Thymus (tissue), 14 donors: ENCODE measurements at places on chromosomes 7 and 10.

- H3K27ac ChIP-seq: no peak overlapping the region
- no peaks in the 10 kb centered on the region for H3K36me3 ChIP-seq
- no peaks in the 10 kb centered on the region for H3K27me3 ChIP-seq
- H3K4me1 ChIP-seq: no peaks in the 10 kb centered on the region
- DNase-seq: no peak
Observed at GRCh38 chr10:110029450-110029849, 21.7 kb downstream of the ADD3 start.

- no peaks in the 10 kb centered on the region for H3K27me3 ChIP-seq
- H3K27ac ChIP-seq: no peak overlapping the region
- H3K36me3 ChIP-seq: no peaks in the 10 kb centered on the region
- no peak overlapping the region for H3K4me3 ChIP-seq
Observed at GRCh38 chr7:153190986-153191385, 431.4 kb downstream of the ACTR3B start.

- H3K4me3 ChIP-seq: no peak overlapping the region
- no peak overlapping the region for H3K27ac ChIP-seq
- no peaks in the 10 kb centered on the region for H3K36me3 ChIP-seq
Observed at GRCh38 chr7:88458946-88459345, 152.3 kb upstream of the STEAP4 start.

- H3K27me3 ChIP-seq: no peaks in the 10 kb centered on the region
- DNase-seq: no peak
- H3K4me3 ChIP-seq: no peak overlapping the region
- peaks cover 16% of the 10 kb centered on the region for H3K36me3 ChIP-seq
- peak overlapping the region; percentile 18 for H3K27ac ChIP-seq
- H3K4me1 ChIP-seq: peaks cover 67% of the 10 kb centered on the region
Observed at GRCh38 chr7:101984133-101984879, 166.9 kb downstream of the CUX1 start.

- no peaks in the 10 kb centered on the region for H3K27me3 ChIP-seq
- H3K4me1 ChIP-seq: no peaks in the 10 kb centered on the region
- H3K27ac ChIP-seq: no peak overlapping the region
- H3K36me3 ChIP-seq: no peaks in the 10 kb centered on the region
- no peak for DNase-seq
Observed at GRCh38 chr10:36089790-36090440, 447.8 kb upstream of the FZD8 start.

DNA sequence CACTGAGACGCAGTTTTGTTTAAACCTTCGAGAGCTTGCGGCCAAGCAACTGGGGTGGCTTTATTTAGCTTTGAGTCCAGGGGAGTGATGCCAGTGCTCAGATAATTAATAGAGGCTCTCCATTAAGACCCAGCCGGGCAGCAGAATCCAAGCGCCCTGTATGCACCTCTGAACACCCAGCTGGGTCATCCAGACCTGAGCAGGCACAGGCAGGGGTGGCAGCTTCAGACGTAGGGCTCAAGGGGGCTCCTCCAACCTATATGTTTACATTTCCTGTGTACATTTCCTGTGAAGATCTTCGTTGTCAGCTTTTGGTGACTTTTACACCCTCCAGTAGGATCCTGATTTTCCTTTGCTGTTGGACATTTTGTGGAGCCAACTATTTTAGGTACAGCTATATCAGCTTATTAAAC, 719.5 kb downstream of the LRMDA start:
- H3K36me3 ChIP-seq: no peaks in the 10 kb centered on the region
- no peak for DNase-seq
- no peaks in the 10 kb centered on the region for H3K27me3 ChIP-seq
- H3K4me3 ChIP-seq: no peak overlapping the region
- no peaks in the 10 kb centered on the region for H3K4me1 ChIP-seq

DNA sequence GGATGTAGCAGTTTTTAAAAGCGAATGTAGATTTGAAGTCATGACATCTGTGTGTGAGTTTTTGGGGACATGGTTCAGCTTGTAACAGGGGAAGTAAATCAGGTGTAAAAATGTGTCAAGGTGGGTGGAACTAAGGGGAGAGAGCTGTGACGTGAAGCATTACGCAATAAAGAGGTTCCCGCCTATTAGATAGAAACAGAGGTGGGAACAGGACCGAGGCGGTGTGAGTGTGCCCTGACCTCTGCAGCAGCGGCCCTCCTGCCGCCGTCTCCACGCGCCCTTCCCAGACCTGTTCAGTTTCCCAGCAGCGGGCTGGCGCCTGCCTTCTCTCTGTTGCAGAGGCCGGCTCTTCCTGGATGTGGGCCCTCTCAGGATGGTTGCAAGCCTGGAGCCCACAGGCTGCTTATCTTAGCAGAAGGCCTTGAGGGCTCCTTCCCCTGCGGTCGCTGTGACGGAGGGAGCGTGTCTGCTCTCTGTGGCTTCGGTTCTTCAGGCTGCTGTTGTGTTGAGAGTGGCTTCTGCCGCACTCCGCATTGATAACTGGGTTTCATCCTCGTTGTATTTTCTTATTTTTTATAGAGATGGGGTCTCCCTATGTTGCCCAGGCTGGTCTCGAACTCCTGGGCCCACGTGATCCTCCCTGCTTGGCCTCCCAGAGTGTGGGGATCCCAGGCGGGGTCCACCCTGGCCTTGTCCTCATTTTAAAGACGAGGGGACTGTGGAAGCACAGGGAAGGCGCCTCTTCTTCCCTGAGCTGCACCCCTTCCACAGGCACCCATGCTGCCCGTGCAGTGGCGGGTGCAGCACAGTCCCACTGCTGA, 65.0 kb downstream of the DNAJB6 start:
- H3K27ac ChIP-seq: peak overlapping the region; percentile 47
- DNase-seq: no peak
- H3K4me3 ChIP-seq: no peak overlapping the region
- peaks cover 26% of the 10 kb centered on the region for H3K4me1 ChIP-seq
- H3K27me3 ChIP-seq: no peaks in the 10 kb centered on the region

- H3K27ac ChIP-seq: no peak overlapping the region
- H3K36me3 ChIP-seq: no peaks in the 10 kb centered on the region
- no peaks in the 10 kb centered on the region for H3K4me1 ChIP-seq
Observed at GRCh38 chr7:151821226-151821625, 55.7 kb downstream of the PRKAG2 start.

GRCh38 chr10:37992083-37992482, 15.6 kb upstream of the ZNF25 start:
- H3K4me3 ChIP-seq: no peak overlapping the region
- H3K27ac ChIP-seq: no peak overlapping the region
- no peaks in the 10 kb centered on the region for H3K36me3 ChIP-seq
- no peak for DNase-seq
- no peaks in the 10 kb centered on the region for H3K4me1 ChIP-seq

- H3K27ac ChIP-seq: no peak overlapping the region
- no peak for DNase-seq
- no peaks in the 10 kb centered on the region for H3K27me3 ChIP-seq
- peaks cover 3% of the 10 kb centered on the region for H3K4me1 ChIP-seq
Observed at GRCh38 chr10:30505543-30506298, 71.7 kb downstream of the MAP3K8 start.

GRCh38 chr7:32108651-32109050, 38.4 kb upstream of the PDE1C start:
- no peaks in the 10 kb centered on the region for H3K36me3 ChIP-seq
- no peak overlapping the region for H3K27ac ChIP-seq
- DNase-seq: no peak
- H3K4me3 ChIP-seq: no peak overlapping the region

DNA sequence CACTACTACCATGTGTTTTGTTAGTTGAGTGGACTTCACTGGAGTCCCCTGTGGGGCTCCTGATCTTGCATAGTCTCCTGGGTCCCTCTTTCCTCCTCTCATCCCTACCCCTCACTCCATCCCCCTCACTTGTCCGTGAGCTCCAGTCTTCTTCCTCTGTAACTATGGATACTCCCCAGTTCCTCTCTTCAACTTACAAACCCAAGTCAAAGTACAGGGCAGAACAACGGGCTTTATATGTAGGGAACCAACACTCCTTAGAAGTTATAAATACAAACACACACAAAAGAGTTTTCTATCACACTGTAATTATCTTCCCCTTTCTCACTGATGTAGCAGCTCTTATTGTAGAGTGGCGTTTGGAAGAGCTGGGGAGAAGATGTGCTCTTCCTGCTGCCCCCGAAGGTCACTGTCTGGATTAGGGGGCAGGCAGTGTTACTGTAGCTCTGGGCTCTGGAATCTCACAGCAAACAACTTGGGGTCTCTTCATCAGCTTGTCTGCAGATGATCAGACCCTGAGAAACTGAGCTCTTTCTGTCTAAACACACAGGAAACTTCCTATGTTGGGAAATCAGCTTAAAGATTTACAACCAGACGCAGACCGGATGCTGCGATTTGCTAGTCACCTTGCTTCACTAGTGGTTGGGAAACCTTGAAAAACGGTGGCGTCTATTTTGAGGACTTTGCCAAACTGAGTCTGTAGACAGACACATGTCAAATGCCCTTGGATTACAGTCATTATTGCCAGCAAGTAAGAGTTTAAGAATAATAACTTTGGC, 13.6 kb downstream of the SNX10 start:
- no peak for DNase-seq
- H3K36me3 ChIP-seq: peaks cover 7% of the 10 kb centered on the region
- H3K27ac ChIP-seq: no peak overlapping the region
- no peaks in the 10 kb centered on the region for H3K4me1 ChIP-seq
- H3K27me3 ChIP-seq: no peaks in the 10 kb centered on the region
- no peak overlapping the region for H3K4me3 ChIP-seq

DNA sequence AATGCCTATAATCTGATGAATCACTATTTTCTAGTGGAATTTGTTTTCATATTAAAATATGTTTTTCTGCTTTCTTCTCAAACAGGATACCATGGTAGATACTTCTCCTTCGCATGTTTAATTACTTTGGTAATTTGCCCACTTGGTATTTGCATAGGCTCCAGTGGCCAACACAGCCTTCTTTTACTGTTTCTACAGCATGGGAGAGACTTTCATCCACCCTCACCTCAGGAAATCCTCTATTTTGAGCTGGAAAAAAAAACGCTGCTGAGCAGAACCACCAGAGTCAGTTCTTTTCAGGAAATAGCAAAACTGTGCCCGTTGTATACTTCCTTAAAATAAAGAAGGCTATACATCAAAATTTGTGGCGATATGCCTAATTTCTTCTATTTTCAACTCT, 213.3 kb downstream of the MDFIC start:
- no peaks in the 10 kb centered on the region for H3K36me3 ChIP-seq
- H3K27ac ChIP-seq: no peak overlapping the region
- H3K4me1 ChIP-seq: peaks cover 4% of the 10 kb centered on the region
- H3K4me3 ChIP-seq: no peak overlapping the region
- H3K27me3 ChIP-seq: no peaks in the 10 kb centered on the region

DNA sequence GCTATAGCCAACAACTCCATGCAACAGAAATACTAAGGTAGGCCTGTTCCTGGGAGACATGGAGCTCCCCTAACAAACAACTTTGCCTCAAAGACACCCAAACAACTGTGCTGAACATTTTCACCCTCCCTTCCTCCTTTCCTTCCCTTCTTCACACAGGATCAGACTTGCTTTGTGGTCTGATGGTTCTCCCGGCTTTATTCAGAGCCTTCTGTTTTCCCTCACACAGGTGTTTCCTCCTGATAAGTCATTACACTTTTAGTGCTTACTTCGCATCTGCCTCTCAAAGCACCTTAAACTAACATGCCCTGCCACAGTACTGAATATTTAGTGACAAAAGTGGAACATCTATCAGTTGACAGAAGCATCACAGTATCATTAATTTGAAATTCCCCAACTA, 56.3 kb upstream of the YAE1 start:
- peak; percentile 4 for DNase-seq
- H3K27me3 ChIP-seq: no peaks in the 10 kb centered on the region
- no peak overlapping the region for H3K27ac ChIP-seq

- DNase-seq: no peak
- H3K27me3 ChIP-seq: no peaks in the 10 kb centered on the region
- H3K36me3 ChIP-seq: no peaks in the 10 kb centered on the region
- H3K4me1 ChIP-seq: no peaks in the 10 kb centered on the region
- H3K4me3 ChIP-seq: no peak overlapping the region
Observed at GRCh38 chr7:13416071-13416470, 573.4 kb downstream of the ETV1 start.

DNA sequence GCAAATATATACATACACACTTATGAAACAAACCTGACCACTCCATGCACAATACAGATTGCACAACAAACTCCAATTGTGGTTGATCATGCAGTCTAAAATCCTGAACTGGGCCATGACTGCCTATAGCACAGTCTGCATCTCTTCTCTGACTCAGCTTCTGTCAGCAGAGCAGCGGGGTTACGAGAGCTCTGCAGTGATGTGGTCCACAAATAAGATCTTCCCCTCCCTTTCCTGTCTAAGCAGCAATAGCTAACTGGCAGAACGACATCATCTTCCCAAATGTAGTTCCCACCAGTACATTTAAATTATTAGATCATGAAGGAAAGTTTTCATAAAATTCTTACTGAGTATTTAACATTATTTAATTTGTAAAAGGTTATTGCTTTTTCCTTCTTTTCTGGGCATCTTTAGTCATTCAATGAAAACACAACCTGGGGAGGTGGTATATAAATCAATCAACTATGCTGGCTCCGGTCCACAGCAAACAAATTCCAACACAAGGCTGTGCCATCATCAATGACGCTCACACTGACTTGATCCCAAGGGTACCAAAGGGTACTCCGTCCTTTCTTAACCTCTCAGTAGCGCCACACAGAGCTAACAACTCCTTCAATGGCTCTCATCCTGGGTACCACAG, 17.1 kb downstream of the ARHGAP21 start:
- H3K4me3 ChIP-seq: no peak overlapping the region
- H3K27me3 ChIP-seq: no peaks in the 10 kb centered on the region
- DNase-seq: no peak
- no peaks in the 10 kb centered on the region for H3K36me3 ChIP-seq
- no peak overlapping the region for H3K27ac ChIP-seq

GRCh38 chr7:27745064-27745583, 5.2 kb downstream of the TAX1BP1 start:
- H3K36me3 ChIP-seq: peaks cover 3% of the 10 kb centered on the region
- peak; percentile 3 for DNase-seq
- peaks cover 7% of the 10 kb centered on the region for H3K4me1 ChIP-seq
- H3K27me3 ChIP-seq: no peaks in the 10 kb centered on the region
- no peak overlapping the region for H3K4me3 ChIP-seq

- no peak for DNase-seq
- H3K27me3 ChIP-seq: no peaks in the 10 kb centered on the region
- H3K27ac ChIP-seq: no peak overlapping the region
- H3K4me1 ChIP-seq: no peaks in the 10 kb centered on the region
- no peak overlapping the region for H3K4me3 ChIP-seq
Observed at GRCh38 chr7:157238087-157238486, 98.7 kb upstream of the DNAJB6 start.

DNA sequence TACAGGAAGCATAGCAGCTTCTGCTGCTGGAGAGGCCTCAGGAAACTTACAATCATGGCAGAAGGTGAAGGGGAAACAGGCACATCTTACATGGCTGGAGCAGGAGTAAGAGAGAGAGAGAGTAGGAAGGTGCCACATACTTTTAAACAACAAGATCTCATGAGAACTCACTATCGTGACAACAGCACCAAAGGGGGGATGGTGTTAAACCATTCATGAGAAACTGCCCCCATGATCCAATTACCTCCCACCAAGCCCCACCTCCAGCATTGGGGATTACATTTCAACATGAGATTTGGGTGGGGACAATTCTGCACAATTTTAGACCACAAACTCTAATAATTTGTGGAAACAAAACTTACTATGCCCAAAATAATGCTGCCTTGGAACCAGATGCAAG, 16.8 kb upstream of the ARMC3 start:
- H3K4me3 ChIP-seq: no peak overlapping the region
- no peaks in the 10 kb centered on the region for H3K27me3 ChIP-seq
- H3K4me1 ChIP-seq: no peaks in the 10 kb centered on the region
- H3K27ac ChIP-seq: no peak overlapping the region

GRCh38 chr7:518630-519483, 789 bp downstream of the PDGFA start:
- peak overlapping the region; percentile 60 for H3K4me3 ChIP-seq
- H3K27me3 ChIP-seq: peaks cover 92% of the 10 kb centered on the region
- no peaks in the 10 kb centered on the region for H3K36me3 ChIP-seq
- peaks cover 30% of the 10 kb centered on the region for H3K4me1 ChIP-seq
